Kidney epithelial cell (primary cell): ENCODE measurements at places on chromosomes 12 and 14. TPM values are rescaled to one million over a fixed set of nuclear protein-coding genes. Genes with fewer than 3 reads are reported as not detected.

Gene TGFB3
- 1.4 and 3.1 TPM in 2 replicates for total RNA-seq

Gene NEDD8
- 157 and 180 TPM in 2 replicates for total RNA-seq

Gene WNT1
- total RNA-seq = not detected in 2 replicates

Gene OASL
- 0.58 and 1.4 TPM in 2 replicates for total RNA-seq

Gene OVCH1
- not detected in 2 replicates for total RNA-seq

Gene ZBTB42
- total RNA-seq = 8.4 and 13.8 TPM in 2 replicates

Gene ABHD12B
- total RNA-seq = not detected in 2 replicates

Gene ETFRF1
- 13.3 and 17.6 TPM in 2 replicates for total RNA-seq

Gene INHBE
- 4.4 and 8.7 TPM in 2 replicates for total RNA-seq

Gene PPP2R5E
- total RNA-seq = 21.6 and 22.3 TPM in 2 replicates

Gene SLCO1B1
- total RNA-seq = not detected in 2 replicates

Gene IL31
- not detected in 2 replicates for total RNA-seq

Gene PPFIA2
- not detected in 2 replicates for total RNA-seq

Gene GPR68
- total RNA-seq = 3.4 and 4.7 TPM in 2 replicates

Gene CLEC12A
- not detected in 2 replicates for total RNA-seq

Gene GALNT8
- total RNA-seq = 0.55 and 1.4 TPM in 2 replicates

Gene SLC39A5
- total RNA-seq = 0.08 TPM in 1 of 2 replicates, not detected in the other

Gene SERPINA12
- not detected in 2 replicates for total RNA-seq

Gene CPNE8
- 6.4 and 8.0 TPM in 2 replicates for total RNA-seq

Gene DYRK2
- total RNA-seq = 28.7 and 35.8 TPM in 2 replicates

Gene FAM181A
- not detected in 2 replicates for total RNA-seq

Gene ACOT4
- 4.3 and 5.1 TPM in 2 replicates for total RNA-seq

Gene GON7
- 13.5 and 14.9 TPM in 2 replicates for total RNA-seq

Gene CISTR
- total RNA-seq = not detected in 2 replicates

Gene PAN2
- 21.6 and 33.4 TPM in 2 replicates for total RNA-seq

Gene PTPRO
- 3.7 and 5.4 TPM in 2 replicates for total RNA-seq

Gene LRP1-AS
- total RNA-seq = not detected in 2 replicates
